ENCODE measurements at places on chromosomes 5 and 9.

GRCh38 chr5:110105692-110106091 is 416.0 kb downstream of the MAN2A1 start:
- DNase-seq = no peak

DNA sequence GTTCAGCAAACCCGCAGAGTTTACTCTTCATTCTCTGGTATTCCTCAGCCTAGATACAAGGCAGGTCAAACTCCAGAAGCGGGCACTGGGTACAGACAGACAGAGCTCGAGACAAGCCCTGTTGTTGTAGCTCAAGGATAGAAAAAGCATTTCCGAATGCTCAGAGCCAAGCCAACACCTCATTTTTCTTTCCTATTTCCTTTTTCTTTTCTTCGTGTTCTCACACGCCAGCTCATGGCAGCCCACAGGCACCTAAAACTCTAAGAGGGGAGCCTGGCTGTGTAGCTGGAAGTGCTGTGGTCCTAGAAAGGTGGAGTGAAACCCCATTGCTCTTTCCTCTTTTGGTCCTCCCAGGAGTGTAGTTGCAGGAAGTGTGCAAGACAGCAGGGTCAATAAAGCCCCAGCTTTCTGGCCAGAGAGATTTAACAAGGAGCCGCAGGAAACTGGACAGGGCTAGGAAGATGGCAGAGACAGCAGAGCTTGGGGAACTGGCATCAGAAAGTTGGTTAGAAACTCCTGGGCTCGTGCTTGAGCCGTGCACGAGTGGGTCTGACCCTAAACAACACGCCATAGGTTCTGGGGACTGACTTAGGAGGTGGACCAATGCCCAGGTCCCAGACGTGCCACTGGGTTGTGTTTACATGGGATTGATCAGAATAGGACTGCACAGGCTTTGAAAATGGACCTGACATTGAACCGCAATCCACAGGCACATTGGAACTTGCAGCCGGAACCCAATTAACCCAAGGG is 41.6 kb downstream of the ADAMTS2 start:
- no peak for DNase-seq

- no peak for DNase-seq
Observed at GRCh38 chr5:133445744-133446143, 166.6 kb downstream of the FSTL4 start.

GRCh38 chr5:90598293-90598692 is 39.7 kb downstream of the ADGRV1 start:
- no peak for DNase-seq

GRCh38 chr9:130707225-130707976 is 13.8 kb downstream of the EXOSC2 start:
- DNase-seq = no peak

GRCh38 chr5:1962619-1963355 is 80.1 kb upstream of the IRX4 start:
- no peak for DNase-seq

- no peak for DNase-seq
Observed at GRCh38 chr5:39491210-39491609, 66.4 kb upstream of the DAB2 start.

- no peak for DNase-seq
Observed at GRCh38 chr5:59694411-59694810, 199.1 kb downstream of the PDE4D start.

- DNase-seq = no peak
Observed at GRCh38 chr9:121779381-121780117, 128.1 kb downstream of the DAB2IP start.

- no peak for DNase-seq
Observed at GRCh38 chr9:21465859-21466518, 16.1 kb downstream of the IFNE start.

DNA sequence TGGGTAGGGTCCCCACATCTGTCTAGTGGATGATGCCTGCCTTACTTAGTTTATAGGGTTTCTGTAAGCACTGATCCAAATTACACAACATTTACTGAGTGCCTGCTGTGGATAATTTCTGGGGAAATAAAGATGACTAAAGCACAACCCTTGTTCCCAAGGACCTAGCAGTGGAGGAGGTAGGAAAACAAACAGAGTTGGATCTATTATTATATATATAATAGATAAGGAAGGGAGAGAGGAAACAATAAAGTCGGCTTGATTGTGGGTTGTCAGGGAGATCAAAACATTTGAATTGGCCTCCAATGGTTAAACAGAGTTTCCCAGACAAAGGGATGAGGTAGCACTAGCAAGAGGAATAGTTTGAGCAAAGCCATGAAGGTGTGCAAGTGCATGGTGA is 14.0 kb downstream of the IL33 start:
- DNase-seq = no peak

- DNase-seq = no peak
Observed at GRCh38 chr9:3840311-3840710, 314.5 kb upstream of the RFX3 start.

GRCh38 chr5:72129725-72130124 is 22.4 kb downstream of the MAP1B start:
- no peak for DNase-seq

DNA sequence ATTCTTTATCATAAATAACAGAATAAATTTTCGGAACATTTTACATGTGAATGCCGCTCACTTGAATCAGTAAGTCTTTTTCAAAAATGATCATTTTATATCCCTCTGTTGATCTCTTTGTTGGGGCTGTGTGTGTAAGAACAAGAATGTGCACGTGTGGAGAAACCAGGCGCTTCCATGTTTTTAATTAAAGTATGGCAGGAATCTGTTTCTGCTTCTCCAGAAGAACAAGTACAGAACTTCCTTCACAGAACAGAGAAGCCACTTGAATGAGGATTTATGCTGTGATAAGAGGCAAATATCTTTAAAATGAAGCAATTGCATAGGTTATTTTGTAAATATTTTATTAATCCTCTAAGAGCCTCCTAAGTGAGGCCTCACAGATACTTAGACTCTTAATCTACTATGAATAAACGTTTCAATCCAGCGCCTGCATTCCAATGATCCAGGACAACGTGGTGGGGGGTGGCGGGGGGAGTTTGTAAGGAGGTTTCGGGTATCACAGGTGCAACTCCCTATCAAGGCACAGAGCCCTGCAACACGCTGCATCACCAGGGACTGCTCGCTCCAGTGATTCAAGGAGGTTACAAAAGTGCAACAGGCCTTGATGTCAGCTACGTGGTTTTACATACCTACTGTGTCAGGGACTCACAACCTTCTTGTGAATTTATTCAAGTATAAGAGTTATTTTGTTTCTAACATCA is 409.2 kb downstream of the BNC2 start:
- DNase-seq = peak; percentile 77

DNA sequence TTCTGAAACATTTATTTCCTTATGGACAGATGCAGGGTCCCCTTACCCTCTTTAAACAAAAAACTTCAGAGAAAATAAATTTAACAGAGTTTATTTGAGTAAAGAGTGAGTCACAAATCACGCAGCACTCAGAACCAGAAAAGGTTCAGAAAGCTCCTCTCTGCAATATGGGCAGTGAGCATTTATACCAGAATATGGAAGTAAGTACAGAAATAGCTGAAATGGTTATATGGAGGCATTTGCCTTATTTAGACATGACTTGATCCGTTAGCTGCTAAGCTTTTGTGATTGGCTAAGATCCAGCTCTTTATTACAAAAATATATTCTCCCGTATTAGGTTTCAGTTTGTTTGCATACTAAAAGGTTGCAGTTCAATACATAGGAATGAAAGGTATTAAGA is 1554.1 kb downstream of the EFNA5 start:
- DNase-seq = no peak

GRCh38 chr9:127050152-127050551 is 72.3 kb downstream of the ANGPTL2 start:
- DNase-seq = no peak

GRCh38 chr9:38388283-38389223 is 3.9 kb upstream of the ALDH1B1 start:
- no peak for DNase-seq

GRCh38 chr5:22473886-22474285 is 379.3 kb downstream of the CDH12 start:
- DNase-seq = no peak

DNA sequence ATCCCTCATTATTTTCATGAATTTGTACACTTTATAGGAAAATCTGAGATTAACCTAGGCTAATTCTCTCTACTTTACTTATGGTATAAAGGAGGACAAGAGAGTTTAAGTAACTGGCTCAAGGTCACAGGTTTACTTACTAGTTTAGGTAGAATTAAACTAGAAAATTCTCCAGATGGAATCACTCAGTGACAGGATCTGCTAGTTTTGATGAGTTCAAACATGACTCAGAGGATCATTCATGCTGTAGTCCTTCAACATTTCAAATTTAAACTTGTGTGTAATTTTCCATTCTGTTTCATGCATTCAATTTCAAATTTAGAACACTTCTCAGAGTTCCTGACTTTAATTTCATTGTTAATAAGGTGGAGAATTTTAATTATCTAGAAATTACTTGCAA is 485.7 kb upstream of the TUSC1 start:
- DNase-seq = no peak

DNA sequence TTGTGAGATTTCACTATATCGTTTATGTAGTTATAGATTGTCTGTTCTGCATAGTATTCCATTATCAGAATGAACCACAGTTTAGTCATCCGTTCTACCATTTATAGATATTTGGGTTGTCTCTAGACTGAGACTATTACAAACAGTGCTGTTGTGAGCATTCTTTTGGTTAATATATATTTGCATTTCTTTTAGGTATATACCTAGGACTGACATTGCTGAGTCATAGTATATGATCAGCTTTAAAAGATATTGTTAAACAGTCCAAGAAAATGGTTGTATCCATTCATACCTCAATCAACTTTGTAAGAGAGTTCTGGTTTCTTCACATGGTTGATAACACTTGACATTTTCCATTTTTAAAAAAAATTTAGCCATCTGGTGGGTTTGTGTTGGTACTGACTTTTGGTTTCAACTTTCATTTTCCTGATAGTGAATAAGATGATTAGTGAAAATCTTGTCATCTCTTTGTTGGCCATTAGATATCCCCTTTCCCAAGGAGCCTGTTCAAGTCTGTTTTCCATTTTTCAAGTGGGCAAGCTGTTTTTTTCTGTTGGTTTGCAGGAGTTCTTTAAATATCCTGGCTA is 22.9 kb upstream of the ADAM19 start:
- no peak for DNase-seq

DNA sequence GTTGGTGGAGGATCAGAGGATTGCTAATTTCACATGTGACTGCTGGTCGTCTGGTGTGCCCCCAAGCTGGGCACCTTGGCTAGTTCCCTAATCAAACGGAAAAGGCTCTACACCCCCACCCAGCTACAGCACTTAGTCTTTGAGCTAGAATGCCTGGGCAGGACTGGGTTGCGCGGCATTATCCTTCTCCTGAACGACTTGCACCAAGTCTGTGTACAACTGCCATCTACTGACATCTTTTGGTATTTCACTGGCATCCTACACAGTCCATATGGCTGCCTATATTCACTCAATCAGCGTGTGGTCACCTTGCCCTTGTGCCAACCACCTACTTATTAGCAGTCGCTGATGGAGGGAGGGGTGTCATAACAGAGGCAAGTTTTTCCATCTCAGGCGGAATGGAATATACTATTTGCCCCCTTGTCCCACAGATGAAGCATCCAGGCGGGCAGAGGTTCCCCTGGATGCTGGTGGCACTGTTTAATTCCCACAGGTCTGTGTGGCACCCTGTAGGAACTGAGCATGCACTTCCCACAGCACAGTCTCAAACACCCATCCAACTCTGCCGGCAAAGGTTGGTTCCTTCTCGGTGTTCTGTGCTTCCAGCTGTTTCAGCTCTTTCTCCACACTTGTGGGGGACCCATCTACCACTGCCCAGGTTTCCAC is 150.1 kb downstream of the OSTF1 start:
- DNase-seq = no peak

- DNase-seq = no peak
Observed at GRCh38 chr9:130036099-130036498, 6.9 kb downstream of the FNBP1 start.

- no peak for DNase-seq
Observed at GRCh38 chr9:114184071-114184470, 28.7 kb downstream of the COL27A1 start.

DNA sequence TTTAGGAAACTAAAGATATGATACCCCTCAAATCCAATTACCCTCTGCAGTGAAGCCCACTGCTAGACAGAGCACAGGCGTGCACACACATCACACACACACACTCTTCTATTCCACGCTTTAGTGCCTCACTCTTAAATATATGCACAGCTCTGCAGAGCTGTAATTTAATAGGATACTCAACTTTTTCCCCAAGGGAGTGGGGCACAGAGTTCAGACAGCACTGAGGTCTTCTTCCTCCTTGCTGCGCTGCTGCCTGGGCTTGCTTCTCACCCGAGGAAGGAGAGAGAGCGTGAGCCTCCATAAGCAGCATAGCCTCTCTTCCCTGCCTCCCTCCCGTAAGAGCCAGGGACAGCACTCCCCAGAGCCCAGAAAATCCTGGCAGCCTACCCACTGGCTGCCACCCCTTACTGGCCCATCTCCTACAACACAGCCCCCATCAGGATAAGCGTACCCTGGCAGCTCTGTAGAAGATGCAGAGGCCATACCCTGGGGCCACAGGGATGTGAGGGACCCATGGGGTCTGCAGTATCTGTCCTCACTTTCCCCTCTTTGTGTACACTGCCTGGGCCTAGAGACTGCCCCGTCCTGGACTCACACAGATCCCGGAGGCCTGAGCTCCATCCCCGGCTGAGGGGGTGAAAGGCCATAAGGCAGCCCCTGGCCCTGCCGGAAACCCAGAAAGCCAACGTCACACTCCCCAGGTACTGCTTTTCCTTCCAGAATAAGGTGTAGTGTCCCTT is 102.1 kb downstream of the C5orf15 start:
- no peak for DNase-seq

GRCh38 chr9:101398930-101399642 is 435 bp downstream of the ZNF189 start:
- no peak for DNase-seq

DNA sequence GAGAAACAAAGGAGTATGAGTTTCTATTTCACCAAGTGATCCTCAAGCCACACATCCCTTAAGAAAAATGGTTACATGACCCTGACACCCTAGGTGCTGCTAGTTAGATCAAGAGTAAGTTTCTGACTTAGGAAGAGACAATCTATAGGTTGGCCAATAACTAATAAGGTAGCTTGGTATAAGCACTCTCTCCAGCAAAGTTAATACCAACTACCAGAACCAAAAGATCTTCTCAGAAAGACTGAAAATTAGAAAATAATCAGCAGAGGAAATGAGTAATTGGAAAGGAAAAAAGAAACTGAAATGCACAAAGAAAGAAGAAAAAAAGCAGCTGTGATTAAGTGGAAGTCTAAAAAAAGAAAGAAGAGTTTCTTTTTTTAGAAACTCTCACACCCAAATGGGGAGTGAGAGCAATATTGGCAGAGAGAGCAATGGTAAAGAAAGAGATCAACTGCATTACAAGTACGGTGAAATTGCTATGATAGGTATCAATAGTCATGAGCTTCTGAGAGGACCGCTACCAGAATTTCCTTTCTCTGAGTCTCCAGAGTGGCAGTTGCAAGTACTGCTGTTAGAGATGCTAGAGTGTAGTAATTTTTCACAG is 195.5 kb downstream of the TMEM167A start:
- DNase-seq = no peak

GRCh38 chr9:93475108-93475507 is 21.7 kb upstream of the FAM120AOS start:
- no peak for DNase-seq

GRCh38 chr9:715300-715699 is 126.2 kb upstream of the DMRT1 start:
- no peak for DNase-seq

All from kidney epithelial cell (primary cell).